ENCODE measurements at places on chromosomes 6 and 20.

DNA sequence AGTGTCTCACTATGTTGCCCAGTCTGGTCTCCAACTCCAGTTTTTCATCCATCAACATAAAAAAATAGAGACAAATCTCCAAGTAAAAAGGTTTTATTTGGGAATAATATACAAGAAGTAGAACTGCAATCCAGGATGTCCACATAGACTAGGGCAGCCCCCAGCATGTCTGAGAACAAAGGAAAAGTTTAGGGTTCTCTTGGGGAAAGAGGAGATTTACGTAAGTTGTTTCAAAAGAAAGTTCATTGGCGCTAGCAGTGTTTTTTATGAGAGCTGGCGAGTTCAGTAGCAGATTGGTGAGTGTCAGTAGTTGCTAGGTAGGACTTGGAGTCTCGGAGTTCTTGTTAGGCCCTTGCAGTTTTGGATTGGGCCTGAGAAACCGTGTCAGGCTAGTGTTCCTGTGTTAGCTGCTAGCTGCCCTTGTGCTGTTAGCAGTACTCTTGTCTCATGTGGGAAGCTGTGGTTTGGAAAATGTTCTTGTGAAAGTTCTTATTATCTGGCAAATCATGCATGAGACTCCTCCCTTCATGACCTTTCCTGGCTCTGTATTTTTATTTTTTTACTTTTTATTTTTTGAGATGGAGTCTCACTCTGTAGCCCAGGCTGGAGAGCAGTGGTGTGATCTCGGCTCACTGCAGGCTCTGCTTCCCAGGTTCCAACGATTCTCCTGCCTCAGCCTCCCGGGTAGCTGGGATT lies 24.7 kb downstream of the TTLL9 start:
- DNase-seq = peak; percentile 9

DNA sequence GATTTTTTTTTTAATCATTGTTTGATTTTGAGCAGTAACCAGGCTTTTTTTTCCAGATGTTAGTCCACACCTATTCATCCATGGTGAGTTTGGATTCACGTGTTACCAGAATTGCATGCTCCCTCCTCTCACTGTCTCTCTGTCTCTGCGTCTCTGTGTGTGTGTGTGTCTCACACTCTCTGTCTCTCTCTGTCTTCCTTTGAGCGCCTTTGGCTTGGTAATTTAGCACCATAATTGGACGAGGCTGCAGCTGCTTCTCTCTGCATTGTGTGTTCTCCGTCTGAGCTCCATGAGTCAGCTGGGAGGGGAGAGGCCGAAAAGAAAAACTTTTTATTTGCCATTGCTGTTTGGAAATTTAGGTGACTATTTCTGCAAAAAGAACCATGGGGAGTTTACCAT lies 3.4 kb downstream of the TFAP2B start:
- DNase-seq = no peak

DNA sequence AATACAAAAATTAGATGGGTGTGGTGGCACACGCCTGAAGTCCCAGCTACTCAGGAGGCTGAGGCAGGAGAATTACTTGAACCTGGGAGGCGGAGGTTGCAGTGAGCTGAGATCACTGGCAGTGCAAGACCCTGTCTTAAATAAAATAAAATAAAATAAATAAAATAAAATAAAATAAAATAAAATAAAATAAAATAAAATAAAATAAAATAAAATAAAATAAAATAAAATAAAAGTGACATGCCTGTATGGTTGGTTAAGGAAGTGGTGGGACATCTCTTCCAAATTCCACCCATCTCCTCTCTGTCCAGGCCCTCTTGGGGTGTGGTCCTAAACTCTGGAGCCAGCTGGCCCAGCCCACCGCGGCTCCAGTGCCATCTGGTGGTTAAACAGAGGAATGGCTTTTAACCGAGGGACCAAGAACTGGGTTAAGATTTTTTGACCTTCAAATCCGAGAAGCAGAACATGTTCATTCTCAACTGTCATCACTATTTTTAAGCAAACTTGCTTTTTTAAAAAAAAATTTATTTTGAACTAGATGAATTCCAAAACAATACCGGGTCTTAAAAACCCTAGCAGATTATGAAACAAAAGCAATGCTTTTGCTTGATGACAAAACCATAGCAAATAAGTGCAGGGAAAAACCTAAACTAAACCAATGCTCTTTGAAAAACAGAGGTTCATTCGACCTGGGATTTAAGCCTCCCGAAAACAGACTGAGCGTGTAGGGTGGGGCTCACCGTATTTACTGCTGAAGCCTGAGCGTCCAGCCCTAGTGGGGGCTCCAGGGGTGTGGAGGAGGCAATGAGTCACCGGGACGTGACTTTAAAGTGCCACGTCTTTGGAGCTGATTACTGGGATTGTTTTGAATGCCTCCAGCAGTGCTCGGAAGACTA lies 68.8 kb downstream of the CDC5L start:
- no peak for DNase-seq

DNA sequence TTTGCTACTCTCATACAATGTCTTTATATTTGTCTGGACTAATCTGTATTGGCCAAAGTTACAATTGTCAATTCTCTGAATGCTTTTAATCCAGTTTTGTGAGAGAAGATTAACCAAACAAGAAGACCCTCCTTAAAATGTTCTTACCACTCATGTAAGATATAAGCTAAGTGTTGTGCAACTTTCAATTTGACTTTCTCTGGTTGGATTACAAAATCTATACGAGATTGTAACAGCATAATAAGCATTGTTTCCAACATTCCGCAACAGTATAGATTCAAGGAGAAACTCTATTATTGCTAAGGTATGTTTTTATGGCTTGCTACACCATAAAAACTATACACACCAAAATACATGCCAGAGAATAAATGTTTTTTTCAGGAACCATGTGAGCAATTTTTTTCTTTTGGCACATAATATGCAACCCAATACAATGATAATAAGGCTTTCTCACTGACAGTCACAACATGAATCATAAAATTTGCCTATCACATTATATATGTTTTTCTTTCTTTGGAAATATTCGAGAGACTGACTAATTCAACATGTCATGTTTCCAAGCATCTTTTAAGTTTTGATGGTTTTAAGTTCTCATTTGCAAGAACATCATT lies 12.2 kb upstream of the TRPC4AP start:
- no peak for DNase-seq

- no peak for DNase-seq
These were observed 172.8 kb downstream of the CDKAL1 start for GRCh38 chr6:20706939-20707485.

DNA sequence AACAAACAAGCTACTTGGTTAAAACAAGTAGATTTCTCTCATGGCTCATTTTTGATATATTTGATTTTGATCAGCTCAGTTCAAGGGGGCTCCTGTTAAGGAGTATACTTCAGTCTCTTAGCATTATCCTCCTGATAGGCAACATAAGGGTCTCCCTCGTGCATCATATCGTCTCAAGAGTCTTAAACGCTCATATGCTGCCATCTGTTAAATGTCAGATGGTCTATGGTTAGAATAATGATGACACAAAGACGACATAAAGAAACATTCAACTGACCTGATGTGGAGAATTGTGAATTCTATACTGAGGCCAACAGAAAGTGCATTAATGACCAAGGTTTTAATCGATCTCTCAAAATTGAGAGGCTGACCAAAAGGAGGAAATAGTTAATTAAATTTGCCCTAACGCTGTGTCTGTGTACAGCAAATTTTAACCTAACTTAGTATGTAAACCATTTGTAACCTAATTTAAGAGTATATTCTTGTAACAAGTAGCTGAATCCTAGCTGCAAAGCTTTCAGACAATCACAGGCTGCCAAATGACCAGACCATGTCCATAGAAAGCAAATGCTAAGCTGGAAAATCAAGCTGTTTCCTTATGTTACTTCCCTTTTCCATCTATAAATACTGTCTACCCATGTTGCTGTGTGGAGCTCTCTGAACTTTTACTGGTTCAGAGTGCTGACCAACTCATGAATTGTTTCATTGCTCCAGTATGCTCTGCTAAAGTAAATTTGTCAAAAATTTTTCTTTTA lies 1688.5 kb downstream of the GRIK2 start:
- no peak for DNase-seq
